HT1080 (cell line): ENCODE measurements at places on chromosomes 1 and 21.

- DNase-seq: no peak
Observed at GRCh38 chr1:50427086-50427817, 4.0 kb upstream of the DMRTA2 start.

DNA sequence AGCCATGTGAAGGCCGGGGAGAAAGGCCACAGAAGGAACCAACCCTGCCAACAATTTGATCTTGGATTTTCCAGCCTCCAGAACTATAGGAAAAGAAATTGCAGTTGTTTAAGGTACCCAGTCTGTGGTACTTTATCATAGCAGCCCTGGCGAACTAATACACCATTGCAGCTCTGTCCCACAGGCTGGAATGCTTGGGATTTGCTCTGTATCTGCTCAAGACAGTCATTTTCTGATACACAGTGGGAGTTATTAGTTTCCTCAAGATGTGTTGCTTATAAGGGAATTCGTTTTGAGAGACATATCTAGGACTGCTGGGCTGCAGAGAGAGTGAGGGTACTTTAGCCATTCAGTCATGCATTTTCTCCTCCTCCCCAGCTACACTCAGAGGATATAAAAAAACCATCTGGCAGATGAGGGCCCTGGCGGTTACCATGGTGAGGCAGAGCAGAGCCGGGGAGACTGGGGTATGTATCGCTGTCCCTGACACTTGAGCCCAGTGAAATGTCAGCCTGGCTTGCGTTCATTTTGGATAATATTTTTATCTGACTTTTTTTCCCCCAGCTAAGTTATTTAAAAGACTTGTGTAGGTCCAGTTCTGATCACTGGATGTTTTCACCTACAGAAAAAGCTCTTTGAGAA lies 104.6 kb downstream of the DIRAS3 start:
- no peak for DNase-seq

- no peak for DNase-seq
Observed at GRCh38 chr21:34865400-34866241, 183.5 kb downstream of the RUNX1 start.

DNA sequence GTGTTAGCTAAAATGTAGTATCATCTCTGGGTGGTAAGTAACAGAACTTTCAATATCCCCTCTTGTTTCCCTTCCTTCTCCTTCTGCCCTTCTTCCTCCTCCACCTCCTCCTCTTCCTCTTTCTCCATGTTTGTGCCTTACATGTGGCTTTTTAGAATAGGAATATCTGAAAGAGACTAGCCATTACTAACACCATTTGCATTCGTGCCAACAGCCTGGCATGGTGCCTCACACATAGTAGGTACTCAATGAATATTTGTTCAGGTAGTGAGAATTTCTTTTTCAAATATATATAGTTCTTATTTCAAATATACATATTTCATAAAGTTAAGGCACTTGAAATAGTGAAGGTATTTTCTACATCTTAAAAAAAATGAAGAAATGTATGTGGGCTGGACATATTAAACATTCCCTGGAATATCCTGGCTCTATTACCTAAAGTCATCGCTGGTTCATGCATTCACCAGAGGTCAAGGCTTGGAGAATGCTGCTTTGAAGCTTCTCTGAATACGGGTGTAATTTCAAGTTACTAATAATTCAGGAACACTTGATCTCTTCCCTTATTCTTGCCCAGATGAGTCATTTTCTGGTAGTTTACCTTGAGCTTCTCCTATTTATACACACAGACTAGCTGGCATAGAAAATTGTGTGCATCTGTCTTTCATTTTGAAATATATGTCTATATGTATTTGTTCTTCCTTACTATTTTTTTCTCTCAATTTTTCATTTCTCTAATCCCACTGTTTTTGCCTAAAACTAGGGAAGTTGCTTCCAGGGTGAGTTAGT lies 319.4 kb downstream of the TGFB2 start:
- DNase-seq: peak; percentile 67

GRCh38 chr1:165387961-165388360 lies 31.4 kb upstream of the LMX1A start:
- DNase-seq: no peak

DNA sequence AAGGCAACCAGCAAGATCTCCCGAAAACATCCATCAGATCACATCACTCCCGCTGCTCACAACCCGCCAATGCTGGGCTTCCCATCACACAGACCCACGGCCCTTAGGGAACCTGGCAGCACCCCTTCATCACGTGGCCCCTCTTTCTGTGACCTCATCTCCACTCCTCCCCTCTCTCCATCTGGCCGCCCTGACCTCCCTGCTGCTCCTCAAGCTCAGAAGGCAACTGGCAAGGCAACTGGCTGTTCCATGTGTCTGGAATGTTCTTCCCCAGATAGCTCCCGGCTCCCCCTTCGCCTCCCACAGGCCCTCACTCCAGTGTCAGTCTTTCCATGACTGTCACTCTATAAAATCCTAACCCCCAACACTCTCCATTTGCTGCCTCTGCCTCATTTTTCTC lies 113.0 kb upstream of the ERG start:
- DNase-seq: no peak

GRCh38 chr1:56286506-56286905 lies 292.9 kb downstream of the PLPP3 start:
- no peak for DNase-seq

- DNase-seq: peak; percentile 31
Observed at GRCh38 chr1:40919475-40920011, 57.4 kb upstream of the CITED4 start.

GRCh38 chr1:87333692-87334347 lies 5.1 kb downstream of the LMO4 start:
- DNase-seq: no peak
